SJCRH30 (cell line): ENCODE measurements at places on chromosomes 7 and 10.

DNA sequence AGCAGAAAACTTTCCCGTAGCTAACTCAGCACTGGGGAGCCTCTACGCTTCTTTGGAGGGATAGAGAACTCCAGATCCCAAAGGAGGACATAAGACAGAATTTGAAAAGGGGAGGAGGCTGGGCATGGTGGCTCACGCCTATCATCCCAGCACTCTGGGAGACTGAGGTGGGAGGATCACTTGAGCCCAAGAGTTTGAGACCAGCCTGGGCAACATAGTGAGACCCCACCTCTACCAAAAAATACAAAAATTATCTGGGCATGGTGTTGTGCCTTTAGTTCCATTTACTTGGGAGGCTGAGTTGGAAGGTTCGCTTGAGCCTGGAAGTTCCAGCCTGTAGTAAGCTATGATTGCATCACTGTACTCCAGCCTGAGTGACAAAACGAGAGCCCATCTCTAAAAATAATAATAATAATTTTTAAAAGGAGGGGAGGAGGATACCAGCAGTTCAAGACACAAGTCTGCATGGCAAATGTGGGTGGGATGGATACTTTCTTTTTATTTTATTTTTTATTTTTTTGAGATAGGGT is 165.9 kb upstream of the SH2B2 start:
- H3K4me1 ChIP-seq = peaks cover 48% of the 10 kb centered on the region
- no peak overlapping the region for H3K4me3 ChIP-seq
- no peak for DNase-seq
- no peaks in the 10 kb centered on the region for H3K27me3 ChIP-seq
- peaks cover 4% of the 10 kb centered on the region; the same call in 1 of the 2 replicates for H3K36me3 ChIP-seq

DNA sequence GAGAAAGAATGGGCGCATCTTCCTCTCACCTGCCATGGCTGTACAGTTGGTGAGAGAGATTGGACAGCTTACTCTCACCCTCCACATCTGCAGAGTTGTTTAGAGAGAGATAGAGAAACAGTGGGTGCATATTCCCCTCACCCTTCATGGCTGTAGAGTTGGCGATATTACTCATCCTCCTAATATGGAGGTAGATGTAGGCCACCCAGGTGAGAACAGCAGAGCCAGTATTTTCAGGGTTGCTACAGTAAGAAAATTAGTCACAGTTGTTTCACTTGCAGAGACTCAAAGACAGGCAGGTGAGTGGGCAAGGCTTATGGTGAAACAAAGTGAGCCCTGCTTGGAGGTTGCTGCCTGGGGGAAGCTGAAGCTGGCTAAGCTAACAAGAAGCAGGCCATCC is 65.0 kb upstream of the PFKP start:
- no peaks in the 10 kb centered on the region for H3K36me3 ChIP-seq
- no peaks in the 10 kb centered on the region for H3K27me3 ChIP-seq
- H3K4me3 ChIP-seq = no peak overlapping the region
- DNase-seq = no peak
- H3K27ac ChIP-seq = no peak overlapping the region

DNA sequence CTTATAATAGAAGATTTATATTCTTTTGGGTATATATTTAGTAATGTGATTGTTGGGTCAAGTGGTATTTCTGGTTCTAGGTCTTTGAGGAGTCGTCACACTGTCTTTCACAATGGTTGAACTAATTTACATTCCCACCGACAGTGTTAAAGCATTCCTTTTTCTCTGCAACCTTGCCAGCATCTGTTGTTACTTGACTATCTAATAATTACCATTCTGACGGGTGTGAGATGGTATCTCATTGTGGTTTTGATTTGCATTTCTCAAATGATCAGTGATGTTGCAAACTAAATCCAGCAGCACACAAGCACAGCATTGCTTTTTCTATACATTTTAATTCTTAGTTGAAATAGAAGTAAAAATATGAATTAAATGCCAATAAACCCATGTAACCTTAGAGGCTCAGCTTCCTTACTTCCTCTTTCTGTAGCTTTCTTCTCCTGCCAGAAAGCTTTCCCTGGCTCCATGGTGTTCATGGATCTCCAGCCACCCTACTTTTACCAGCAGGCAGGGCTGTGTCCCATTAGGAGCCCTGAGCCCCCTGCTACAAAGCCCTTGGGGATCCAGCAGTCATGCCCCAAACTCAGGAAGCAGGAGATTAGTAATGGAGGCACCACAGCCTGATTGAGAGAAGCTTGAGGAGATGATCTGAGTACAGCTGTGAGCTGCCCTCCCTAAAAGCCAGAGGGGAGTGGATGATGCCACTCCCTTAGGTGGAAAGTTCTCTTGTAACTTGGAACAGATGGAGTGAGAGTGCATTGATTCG is 158.6 kb downstream of the TMEM178B start:
- H3K4me3 ChIP-seq = no peak overlapping the region
- no peak overlapping the region for H3K27ac ChIP-seq
- no peaks in the 10 kb centered on the region for H3K4me1 ChIP-seq
- H3K27me3 ChIP-seq = no peaks in the 10 kb centered on the region
- H3K36me3 ChIP-seq = no peaks in the 10 kb centered on the region

DNA sequence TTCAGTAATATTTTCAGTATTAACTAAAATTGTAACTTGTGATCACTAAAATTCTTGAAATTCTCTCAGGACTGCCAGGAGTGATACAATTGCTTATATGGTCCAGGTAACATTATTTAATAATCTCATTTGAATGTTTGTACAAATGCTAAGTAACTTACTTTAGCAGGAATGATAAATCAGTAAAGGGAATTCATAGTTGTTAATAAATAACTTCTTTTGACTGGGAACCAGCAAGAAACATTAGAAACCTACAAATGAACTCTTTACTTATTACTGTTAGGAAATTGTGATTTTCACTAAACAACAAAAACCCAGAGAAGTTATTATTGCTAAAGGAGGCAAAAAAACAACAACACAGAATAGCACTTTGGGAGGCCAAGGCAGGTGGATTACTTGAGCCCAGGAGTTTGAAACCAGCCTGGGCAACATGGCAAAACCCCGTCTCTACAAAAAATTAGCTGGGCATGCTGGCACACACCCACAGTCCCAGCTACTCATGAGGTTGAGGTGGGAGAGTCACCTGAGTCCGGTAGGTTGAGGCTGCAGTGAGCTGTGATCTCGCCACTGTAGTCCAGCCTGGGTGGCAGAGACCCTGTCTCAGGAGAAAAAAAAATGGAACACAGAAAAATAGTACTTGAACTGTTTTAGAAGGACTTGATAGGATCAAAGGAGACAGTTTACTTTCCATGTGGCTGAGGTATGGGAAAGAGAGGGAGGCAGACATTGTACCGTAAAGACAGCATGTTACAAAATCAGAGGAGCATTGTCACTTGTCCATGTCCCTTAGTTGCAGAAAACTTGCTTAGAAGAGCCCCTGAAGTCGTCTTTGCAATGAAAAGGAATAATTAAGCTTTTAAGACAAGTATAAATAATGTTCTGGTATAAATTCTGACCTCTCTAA is 53.1 kb downstream of the SHOC2 start:
- H3K4me1 ChIP-seq = no peaks in the 10 kb centered on the region
- no peak overlapping the region for H3K4me3 ChIP-seq
- DNase-seq = no peak
- no peaks in the 10 kb centered on the region; the same call in 1 of the 2 replicates for H3K36me3 ChIP-seq

DNA sequence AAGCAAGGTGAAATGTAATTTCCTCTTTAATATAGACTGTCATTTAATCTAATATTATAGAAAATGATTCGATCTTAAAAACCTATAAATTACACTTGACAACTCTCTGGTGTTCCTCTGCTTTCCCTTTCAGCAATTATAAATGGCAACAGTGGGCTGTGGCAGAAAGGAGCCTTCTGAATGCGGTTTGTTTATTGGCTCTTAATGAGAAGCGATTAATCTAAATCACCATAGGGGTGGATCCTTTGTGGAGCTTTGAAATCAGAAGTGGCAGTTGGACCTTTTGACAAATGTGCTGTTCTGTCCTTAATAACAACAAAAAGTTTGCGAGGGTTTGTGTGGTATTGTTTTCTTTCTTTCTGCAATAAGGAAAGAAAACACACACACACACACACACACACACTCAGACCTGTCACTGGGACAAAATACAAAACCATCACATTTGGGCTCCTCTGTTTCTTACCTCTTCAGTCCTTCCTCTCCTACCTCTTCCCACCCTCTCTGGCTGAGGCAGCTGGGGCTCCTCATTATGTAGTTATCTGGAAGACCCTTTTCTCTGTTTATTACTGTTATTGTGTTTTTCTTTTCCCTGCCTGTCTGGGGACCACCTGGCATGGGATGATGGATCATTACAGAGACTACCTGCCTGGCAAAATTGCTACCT is 316.2 kb downstream of the SORCS3 start:
- DNase-seq = no peak
- no peak overlapping the region for H3K27ac ChIP-seq
- no peaks in the 10 kb centered on the region for H3K36me3 ChIP-seq
- no peaks in the 10 kb centered on the region for H3K27me3 ChIP-seq
